ENCODE measurements at places on chromosomes 13 and 19.

- DNase-seq = no peak
These were observed 275.9 kb downstream of the ZNF536 start for GRCh38 chr19:30647891-30648720.

DNA sequence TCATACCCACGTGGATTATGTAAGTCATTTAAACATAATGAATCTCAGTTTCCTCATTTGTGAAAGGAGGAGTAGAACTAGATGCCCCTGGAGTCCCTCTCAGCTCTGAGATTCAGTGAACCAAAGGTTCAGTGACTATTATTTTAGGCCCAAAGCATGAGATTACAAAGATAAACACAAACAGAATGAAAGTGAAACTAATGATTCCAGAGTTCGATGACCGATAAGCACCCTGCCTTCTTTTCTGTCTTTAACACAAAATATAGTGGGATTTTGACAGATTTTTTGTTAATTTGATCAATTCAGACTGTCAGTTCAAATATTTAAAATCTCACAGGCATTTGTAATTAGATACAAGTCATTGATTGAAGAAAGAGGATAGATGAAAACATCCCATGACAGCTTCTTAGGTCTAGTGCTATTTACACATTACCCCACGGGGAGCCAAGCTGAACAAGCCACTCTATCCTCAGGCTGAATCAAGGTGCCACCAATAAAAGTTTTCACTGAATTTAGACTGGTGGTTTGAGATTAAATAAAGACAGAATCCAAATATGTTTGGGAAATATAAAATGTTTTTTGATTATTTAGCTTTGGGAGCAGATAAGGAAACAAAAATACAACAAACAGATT lies 64.6 kb upstream of the RAP2A start:
- DNase-seq = no peak

- no peak for DNase-seq
These were observed 139.4 kb downstream of the LHFPL6 start for GRCh38 chr13:39463611-39464010.

- DNase-seq = no peak
These were observed 539 bp downstream of the ZNF554 start for GRCh38 chr19:2820112-2820702.

GRCh38 chr13:103539721-103540381 lies 473.6 kb upstream of the SLC10A2 start:
- no peak for DNase-seq

- peak; percentile 28 for DNase-seq
These were observed at the start of gene CYSLTR2 for GRCh38 chr13:48653472-48653939. Gene CYSLTR2, plus strand, starts transcription at chr13:48653929. Its CDS starts 52,889 bp downstream, at chr13:48706818.

DNA sequence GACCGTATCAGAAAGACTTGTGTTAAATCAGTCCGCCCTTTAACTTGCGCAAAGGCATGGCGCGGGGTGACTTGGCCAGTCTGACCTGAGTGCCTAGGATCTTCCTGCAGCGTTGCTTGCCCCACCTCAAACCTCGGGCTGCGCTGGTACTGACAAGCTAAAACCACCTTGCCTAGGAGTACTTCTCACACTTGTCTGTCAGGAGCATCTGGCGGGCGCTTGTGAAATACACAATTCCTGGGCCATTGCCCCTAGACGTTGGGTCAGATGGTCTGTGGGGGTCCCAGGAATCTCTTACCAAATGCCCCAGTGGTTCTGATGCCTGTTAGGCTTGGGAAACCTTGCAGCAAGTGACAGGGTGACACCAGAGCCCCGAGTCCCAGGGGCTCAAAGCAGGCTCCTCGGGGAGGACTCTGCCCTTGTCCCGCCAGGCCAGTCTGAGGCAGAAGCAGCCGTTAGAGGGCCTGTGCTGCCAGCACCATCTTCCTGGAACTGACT lies 12.9 kb downstream of the CEBPG start:
- DNase-seq = no peak

- no peak for DNase-seq
These were observed 21.6 kb downstream of the SERPINE3 start for GRCh38 chr13:51361106-51361505.

All from activated T-helper 2 cell treated with anti-CD3 and anti-CD28 coated beads, Interferon-gamma antibody, Interleukin-2, Interleukin-4, amounts not matched to agents 10 μg/mL and 5 μg/mL and 100 μg/mL, durations not matched to agents 14 hours and 24 hours and 36 hours (primary cell).